Stimulated activated CD8-positive, alpha-beta memory T cell treated with anti-CD3 and anti-CD28 coated beads, Interleukin-7, amount 100 ng/mL, for 48 hours (primary cell): ENCODE measurements at places on chromosomes 1 and 21.
A peak's percentile ranks its signal among the peaks of the same experiment; 100 is the strongest.

- DNase-seq = no peak
Measured at GRCh38 chr1:28329395-28330153, 734 bp downstream of the MED18 start.

GRCh38 chr1:54488065-54488750, 59.8 kb upstream of the ACOT11 start:
- DNase-seq = peak; percentile 47

DNA sequence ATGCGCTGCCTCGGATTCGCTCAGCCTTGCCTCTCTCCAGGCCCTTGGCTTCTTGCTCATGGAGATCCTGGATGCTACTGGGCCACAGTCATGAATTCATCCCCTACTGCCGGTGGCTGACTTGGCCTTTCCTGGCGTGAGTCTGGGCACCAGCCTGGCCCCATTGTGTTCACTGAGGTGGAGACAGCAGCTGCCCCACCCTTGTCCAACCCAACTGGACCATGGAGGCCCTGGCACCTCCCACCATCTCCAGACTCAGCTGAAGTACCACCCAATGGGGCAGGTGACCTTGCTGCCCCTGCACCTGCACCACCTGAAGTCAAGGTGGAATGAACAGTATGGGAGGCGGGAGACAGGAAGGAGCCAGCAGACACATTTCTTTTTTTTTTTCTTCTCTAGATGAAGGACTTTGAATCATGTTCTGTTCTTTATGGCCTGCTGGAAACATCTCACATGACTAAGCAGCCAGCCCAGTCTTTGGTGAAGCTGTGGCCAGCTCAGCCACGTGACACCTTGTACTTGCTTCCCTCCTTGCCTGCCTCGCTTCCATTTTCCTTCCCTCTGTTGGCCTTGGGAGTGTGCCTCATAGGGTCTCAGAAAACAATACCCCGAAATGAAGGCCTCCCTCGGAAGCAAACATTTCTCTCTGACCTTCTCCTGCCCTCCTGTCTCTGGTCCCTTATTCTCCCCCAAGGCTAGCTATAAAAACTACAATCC, 3.8 kb upstream of the SLC30A2 start:
- DNase-seq = no peak

GRCh38 chr1:61182049-61182448, 99.7 kb downstream of the NFIA start:
- DNase-seq = no peak

- DNase-seq = no peak
Measured at GRCh38 chr21:37153196-37153934, 80.3 kb downstream of the TTC3 start.

- no peak for DNase-seq
Measured at GRCh38 chr1:18408656-18409370, 71.9 kb upstream of the KLHDC7A start.

DNA sequence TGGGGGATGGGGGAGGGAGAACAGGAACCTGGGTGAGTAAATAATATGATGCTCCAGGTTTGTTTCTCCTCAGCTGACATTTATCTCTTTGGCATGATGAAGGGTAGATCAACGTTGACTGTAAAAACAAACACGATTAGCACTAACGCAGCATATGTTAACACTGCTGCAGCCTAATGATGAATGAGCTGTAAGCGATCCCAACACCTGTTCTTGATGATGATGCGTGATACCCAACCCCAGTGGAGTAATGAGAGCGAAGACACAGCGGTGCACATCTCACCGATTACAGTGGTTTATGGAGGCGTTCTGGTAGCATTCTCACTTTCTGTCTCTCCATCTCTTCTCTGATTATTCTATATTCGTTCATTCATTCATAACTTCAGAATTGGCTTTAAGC, 640.4 kb downstream of the USP25 start:
- no peak for DNase-seq

GRCh38 chr1:246591047-246591446, 24.8 kb downstream of the CNST start:
- no peak for DNase-seq

DNA sequence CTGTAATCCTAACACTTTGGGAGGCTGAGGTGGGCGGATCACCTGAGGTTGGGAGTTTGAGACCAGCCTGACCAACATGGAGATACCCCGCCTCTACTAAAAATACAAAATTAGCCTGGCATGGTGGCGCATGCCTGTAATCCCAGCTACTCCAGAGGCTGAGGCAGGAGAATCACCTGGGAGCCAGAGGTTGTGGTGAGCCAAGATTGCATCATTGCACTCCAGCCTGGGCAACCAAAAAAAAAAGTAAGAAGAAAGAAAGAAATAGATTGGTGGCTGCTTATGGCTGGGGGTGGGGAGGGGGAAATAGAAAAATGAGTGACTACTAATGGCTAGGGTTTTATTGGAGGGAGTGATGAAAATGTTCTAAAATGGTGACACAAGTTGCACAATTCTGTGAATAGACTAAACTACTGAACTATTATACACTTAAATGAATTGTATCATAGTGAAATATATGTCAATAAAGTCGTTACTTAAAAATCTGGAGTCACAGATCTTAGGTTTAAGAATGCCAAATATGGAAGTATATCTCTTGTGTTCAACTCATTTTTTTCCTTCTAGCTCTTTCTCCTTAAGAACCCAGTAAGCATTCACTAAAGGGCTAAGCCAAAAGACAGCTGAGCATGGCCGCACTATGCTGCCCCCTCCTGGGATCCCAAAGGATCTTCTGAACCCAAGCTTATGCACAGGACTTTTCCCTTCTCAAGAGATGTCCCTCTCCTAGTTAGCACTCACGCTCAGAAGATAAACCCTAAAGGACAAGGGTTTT, 3.2 kb upstream of the NPL start:
- DNase-seq = peak; percentile 15

DNA sequence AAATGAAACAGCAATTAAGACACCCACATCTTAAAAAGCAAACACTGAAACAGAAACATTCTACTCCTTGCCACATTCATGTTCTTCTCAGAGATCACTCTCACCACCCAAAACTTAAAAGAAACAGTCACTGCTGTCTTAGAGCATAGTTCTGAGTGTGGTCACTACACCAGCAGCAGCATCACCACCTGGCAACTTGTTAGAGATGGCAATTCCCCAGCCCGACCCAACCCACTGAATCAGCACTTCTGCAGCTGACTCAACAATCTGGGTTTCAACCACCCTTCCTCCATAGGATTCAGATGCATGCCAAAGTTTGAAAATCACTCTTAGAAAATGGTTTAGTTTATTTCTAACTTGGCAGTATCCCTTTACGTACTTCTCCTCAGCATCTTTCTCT, 126.1 kb downstream of the CDC42BPA start:
- DNase-seq = peak; percentile 13

- no peak for DNase-seq
Measured at GRCh38 chr1:67953301-67953700, 97.1 kb downstream of the DIRAS3 start.

GRCh38 chr1:156897078-156897825, 3.7 kb downstream of the PEAR1 start:
- DNase-seq = no peak

DNA sequence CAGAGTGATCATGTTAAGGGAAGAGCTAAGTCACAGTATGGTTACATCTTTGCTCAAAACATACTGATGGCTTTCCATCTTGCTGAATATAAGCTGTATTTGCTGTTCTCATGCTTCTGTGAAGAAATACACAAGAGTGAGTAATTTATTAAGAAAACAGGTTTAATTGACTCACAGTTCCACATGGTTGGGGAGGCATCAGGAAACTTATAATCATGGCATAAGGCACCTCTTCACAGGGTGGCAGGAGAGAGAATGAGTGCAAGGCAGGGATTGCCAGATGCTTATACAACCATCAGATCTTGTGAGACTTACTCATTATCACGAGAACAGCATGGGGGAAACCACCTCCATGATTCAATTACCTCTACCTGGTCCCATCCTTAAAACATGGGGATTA, 24.4 kb upstream of the RGS5 start:
- no peak for DNase-seq

- DNase-seq = no peak
Measured at GRCh38 chr1:221449801-221450470, 292.0 kb downstream of the DUSP10 start.

DNA sequence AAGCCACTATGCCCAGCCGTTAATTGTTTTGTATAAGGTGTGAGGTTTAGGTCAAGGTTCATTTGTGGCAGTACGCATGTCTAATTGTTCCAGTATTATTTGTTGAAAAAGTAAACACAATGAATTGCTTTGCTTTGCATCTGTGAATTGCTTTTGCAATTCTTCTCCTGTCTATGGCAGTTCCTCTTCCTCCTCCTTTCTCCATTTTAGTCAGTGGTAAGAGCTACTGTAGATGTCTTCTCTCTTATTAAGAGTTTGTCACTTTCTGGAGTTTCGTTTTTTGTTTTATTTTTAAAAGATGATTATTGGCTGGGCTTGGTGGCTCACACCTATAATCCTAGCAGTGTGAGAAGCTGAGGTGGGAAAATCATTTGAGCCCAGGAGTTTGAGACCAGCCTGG, 29.2 kb downstream of the C1orf185 start:
- DNase-seq = no peak

- no peak for DNase-seq
Measured at GRCh38 chr1:163094589-163094988, 25.4 kb downstream of the RGS4 start.
